Kidney (tissue), 22 donors: ENCODE measurements at places on chromosomes 13 and 19.
A peak's percentile ranks its signal among the peaks of the same experiment; 100 is the strongest.

DNA sequence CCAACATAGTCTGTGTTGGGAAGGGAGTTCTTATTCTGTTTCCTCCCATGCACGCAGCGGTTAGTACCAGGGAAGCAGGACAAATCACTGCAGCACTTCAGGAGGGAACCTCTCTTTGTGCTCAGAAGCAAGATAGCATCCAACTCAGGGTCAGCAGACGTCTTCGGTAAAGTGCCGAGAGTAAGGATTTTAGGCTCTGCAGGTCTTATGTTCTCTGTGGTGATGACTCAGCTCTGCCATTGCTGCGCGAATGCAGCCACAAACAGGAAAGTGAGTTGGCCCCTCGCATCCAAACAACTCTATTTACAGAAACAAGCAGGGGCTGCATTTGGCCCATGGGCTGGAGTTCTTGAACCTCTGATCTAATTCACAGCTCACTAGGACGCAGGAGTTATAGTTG, 122.1 kb upstream of the SPATA13 start:
- no peak for DNase-seq

- DNase-seq: peak; percentile 17
Measured at GRCh38 chr19:51382004-51382403, 5.8 kb downstream of the LIM2 start.

DNA sequence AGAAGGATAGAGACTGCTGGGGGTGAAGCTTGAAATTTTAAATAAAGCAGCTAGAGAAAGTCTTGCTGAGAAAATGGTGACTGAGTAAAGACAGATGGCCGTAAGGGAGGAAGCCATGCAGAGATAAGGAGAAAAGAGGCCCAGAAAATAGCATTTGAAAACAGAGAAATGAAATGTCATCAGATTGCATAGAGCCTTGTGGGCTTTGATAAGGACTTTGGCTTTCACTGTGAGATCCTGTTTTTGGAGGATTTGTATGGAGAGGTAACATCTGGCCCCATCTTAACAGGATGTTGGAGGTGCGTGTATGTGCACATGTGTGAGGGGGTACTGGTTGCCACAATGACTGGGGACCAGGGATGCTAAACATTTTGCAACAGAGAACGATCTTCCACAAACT, 19.5 kb upstream of the ATP8A2 start:
- DNase-seq: no peak

DNA sequence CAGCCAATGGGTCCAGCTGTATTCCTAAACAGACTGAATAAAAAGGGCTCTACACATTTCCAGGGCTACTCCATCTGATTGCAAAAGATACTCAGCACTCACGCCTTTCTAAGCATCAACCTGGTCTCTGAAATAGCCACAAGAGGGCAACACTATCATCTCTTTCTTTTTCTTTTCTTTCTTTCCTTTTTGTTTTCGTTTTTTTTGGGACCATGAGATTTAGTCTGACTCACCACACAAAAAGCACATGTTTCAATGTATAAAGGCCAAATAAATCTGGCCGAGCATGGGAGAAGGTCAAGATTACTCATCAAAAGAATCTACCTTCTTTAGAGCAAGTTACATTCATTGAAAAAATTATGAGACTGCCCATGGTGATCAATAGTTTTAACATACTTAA, 805.6 kb upstream of the ARGLU1 start:
- no peak for DNase-seq

- peak; percentile 60 for DNase-seq
Measured at GRCh38 chr19:1491849-1492170, 829 bp downstream of the REEP6 start.

DNA sequence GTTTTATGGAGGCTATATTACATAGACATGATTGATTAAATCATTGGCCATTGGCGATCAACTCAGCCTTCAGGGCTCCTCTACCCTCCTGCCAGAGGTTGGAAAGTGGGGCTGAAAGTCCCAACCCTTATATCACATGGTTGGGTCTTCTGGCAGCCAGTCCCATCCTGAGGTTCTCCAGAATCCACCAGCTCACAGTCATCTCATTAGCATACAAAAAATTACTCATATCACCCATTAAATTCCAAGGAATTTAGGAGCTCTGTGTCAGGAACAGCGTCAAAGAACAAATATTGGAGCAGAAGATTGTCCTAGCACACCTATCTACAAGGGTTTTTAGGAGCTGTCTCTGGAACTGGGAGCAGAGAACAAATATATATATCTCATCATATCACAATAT, 39.4 kb upstream of the FARP1 start:
- DNase-seq: no peak

GRCh38 chr19:574658-575526, 2.5 kb downstream of the BSG start:
- DNase-seq: peak; percentile 74
